ENCODE measurements at places on chromosomes 2 and 18.

DNA sequence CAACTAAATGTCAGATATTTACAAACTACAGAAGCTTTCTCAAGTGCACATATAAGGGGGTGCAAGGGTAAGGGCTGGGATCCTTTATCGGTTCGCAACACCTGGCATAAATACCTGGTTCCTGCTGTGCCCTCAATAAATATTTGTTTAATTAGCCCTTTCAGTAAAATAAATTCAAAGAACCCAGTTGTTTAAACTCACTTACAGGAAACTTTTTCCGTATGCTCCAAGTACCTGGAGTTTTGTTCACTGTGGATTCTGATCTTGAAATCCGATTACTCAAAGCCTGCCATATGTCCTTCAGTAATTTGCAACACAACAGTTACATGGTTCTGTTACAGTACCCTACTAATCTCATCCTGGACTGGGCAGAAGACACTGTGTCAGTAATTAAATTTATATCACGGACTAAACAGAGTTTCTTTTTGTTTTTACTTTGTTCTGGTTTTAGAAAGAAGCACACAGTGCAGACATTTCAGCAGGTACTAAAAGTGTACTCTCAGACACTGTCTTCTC lies 36.9 kb downstream of the TBC1D8 start:
- no peak for DNase-seq

DNA sequence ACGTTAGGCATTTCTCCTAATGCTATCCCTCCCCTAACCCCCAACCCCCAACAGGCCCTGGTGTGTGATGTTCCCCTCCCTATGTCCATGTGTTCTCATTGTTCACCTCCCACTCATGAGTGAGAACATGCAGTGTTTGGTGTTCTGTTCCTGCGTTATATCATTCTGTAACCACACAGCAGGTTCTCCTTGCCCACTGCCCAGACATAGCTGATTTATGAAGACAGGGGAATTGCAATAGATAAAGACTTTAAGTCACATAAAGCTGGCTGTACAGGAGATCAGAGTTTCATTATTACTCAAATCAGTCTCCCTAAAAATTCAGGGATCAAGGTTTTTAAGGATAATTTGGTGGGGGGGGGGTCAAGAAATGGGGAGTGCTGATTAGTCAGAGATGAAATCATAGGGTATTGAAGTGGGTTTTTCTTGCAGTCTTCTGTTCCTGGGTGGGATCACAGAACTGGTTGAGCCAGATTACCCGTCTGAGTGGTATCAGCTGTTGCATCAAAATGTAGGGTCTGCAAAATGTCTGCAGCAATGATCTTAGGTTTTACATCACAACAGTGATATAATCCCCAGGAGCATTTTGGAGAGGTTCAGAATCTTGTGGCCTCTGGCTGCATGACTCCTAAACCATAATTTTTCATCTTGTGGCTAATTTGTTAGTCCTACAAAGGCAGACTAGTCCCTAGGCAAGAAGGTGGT lies 392.1 kb upstream of the KCNJ3 start:
- DNase-seq: no peak

GRCh38 chr2:161332371-161332967 lies 24.2 kb downstream of the PSMD14 start:
- no peak for DNase-seq

DNA sequence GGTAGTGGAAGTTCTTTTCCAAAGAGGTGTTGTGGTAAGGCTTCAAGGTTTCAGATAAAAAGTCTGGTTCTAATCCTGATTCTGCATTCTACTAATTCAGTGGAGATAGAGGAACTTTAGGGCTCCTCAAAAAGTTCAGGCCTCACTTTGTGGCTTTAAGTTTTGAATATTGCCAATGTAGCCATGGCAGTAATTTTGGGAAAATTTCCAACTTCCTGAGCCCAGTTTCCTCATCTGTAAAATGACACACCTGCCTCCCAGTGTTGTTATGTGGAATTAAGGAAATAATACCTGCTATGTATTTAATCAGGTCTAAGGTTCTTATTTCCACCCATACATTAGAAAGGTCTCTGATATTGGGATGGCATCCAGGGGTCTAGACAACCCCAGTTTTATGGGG lies 147.6 kb upstream of the ITGA6 start:
- no peak for DNase-seq

GRCh38 chr18:50105027-50105426 lies 89.9 kb downstream of the MYO5B start:
- no peak for DNase-seq
